ENCODE measurements at places on chromosomes 4 and X.
A peak's percentile ranks its signal among the peaks of the same experiment; 100 is the strongest.

DNA sequence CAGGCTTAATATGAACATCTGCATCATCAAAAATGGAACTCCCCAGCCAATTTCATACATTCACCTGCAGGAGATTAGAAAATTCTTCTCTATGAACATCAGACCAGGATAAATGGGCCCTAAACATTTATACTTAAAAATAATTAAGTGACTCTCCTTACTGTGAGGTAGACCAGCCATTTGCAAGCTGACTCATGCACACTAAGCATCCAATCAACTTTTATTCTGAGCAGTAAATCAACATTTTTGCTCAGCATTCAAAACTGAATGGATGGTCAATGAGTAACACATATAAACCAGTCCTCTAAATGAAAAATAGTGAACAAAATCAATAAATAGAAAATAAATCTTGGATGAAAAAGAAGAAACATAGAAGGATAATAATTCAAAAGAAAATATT lies 19.9 kb upstream of the PCDH10 start:
- DNase-seq = no peak

GRCh38 chrX:111652719-111653118 lies 28.3 kb upstream of the ALG13 start:
- DNase-seq = no peak

DNA sequence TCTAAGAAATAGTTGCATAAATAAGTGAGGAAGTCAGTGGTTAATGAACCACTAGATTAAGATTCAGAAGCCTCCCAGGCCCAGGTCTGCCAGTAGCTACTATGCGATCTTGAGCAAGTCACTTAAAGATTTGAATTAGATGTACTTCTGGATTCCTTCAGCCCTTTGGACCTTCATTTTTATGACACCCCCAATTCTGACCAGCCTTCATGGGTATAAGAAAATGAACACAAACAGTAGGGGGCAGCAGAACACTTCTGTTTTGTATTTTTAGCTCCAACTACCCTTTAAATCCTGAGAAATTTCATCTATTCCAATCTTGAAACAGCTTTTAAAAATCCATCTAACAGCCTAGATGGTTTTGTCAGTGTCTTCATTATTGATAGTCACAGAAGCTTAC lies 19.0 kb downstream of the TMEM47 start:
- no peak for DNase-seq

DNA sequence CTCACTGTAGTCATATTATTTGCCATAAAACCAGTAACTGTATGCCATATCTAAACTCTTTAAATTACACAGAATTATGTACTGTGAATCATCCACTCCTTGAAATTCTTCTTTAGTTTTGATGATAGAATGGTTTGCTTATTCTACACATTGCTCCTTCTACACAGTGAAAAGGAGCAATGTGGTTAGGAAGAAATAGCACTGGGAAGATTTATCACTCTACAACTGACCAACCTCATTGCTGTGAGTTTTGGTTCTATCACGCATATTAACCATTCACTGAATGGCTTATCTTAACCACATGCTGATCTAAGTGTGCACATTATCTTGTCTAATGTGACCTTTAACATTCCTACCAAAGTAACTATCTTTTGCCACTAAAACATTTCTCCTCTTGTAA lies 415.7 kb upstream of the NDST4 start:
- DNase-seq = no peak

- DNase-seq = no peak
Observed at GRCh38 chr4:59161249-59161648, 2038.9 kb upstream of the ADGRL3 start.

- DNase-seq = no peak
Observed at GRCh38 chr4:91826186-91826585, 477.6 kb upstream of the GRID2 start.

- peak; percentile 85 for DNase-seq
Observed at GRCh38 chrX:49155900-49156837, 6.4 kb upstream of the MAGIX start.

DNA sequence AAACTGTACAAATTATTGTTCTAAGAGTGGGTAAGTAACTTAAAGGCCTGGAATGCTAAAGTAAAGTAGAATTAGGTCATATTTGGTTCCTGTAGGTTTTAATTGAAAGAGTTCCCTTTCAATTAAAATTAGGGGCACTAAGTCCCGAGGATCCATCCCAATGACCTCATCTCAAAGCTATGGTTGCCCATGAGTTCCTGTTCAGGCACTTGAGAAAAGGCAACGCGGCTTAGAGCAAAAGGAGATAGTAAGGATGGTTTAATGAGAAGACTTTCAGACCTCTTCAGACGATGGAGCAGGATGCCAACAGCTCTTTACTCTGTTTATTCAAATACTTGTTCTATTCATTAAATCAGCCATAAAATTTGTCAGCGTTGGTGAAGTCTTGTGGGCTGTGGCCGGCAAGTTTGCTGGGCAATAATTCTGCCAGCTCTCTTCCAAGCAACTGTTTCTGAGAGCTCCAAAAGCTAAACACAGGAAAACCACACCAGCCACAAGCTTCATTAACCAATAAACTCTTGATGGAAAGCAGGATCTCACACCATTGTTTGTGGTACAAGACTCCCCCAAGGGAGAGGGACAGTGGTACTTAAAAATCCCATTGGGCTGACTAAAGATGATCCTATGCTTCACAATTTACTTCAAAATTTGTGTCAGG lies 167.4 kb downstream of the COL4A6 start:
- DNase-seq = no peak

GRCh38 chr4:101660607-101661006 lies 129.9 kb upstream of the BANK1 start:
- no peak for DNase-seq

- no peak for DNase-seq
Observed at GRCh38 chr4:81427344-81427821, 44.3 kb downstream of the RASGEF1B start.

DNA sequence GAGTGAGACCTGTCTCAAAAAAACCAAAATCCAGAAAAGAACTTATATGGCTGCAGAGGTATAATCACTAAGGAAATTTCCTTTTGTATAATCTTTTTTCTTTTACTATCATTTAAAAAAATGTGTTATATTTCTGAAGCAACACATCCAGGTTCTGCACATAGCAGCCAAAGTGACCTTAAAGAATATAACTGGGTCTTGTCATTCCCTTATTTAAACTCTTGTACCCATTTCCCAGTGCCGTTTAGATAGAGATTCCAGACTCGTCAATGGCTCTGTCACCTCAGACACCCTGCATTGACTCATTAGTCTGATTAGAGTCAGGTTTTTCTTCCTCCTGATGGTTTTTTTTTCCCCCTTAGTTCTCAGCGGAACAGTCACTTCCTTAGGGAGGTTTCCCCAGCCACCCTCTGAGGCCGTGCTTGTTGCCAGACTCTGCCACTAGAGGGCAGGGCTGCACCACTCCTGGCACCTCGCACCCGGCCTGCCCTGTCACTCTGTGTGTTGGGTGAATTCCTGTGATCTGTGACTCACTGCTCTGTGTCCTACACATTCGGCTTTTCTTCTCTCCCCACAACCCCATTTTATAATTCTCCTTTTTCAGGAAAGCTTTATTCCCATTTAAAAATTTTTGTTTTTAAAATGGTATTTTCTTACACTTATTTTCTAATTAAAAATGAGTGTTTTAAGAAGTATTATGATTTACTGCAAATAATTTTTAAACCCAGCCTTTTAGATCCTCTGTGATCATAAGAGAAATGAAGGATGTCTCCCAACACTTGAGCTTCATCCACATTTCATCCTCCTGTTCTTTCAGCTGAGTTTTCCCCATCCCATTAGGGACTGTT lies 32.1 kb downstream of the HTT start:
- DNase-seq = peak; percentile 70

- DNase-seq = no peak
Observed at GRCh38 chr4:129335276-129335675, 239.3 kb downstream of the C4orf33 start.

DNA sequence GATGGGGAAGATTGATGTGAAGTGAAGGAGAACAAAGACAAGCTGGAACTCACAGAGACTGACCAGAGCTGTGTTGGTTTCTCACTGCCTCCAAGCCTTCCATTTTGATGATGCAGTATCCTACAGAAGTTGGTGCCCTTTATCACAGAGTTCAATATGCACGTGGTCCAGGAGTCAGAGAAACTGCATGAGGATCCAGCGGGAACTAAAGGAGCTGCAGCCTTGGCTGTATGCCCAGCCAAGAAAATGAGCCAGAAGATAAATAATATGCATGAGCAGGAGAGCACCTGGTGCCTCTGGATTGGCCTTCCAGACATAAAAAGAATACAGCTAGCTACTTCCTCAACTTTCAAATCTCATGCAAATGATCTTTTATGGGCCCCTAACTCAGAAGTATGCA lies 44.3 kb upstream of the DCLK2 start:
- DNase-seq = no peak

- no peak for DNase-seq
Observed at GRCh38 chr4:32775049-32775448, 2054.9 kb downstream of the PCDH7 start.
